Frontal cortex (tissue), 4 donors: ENCODE measurements at places on chromosomes 3 and 15. TPM values are rescaled to one million over a fixed set of nuclear protein-coding genes. Genes with fewer than 3 reads are reported as not detected.

Gene IGF1R
- total RNA-seq, result 28.1 TPM

Gene GNAT1
- total RNA-seq, result not detected

Gene ST3GAL6
- 18.3 TPM for total RNA-seq

Gene FEZF2
- 12.2 TPM for total RNA-seq

Gene NPAP1
- 0.41 TPM for total RNA-seq

Gene STX19
- total RNA-seq, result not detected

DNA sequence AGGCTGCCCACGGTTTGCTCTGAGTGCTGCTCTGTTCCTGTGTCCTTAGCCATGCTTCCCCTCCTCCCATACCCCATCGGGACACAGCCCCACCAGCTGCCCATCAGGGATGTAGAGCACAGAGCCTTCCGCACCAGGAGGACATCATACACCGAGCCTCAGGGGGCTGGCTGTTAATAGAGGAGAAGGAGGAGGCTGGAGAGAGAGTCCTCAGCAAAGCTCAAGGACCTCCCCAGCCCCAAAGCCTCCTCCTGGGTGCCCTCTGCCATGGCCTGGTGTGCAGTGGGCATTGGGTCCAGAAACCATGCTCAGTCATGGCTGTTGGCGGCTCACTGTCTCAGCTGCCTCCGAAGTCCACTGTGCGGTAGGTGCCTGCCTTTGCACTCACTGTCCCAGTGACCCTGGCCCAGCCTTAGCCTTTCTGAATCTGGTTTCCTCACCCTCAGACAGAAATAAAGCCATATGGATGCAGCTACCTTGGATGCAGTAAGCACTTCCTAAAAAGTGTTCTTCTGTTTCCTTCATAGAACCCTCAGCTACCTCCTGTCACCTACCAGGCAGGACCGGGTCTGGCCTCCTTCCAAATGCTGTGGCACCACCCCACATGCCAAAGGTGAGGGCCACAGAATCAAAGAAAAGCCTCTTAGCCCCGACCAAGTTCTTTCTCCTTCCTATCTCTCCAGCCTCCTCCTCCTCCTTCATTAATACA lies 53.9 kb downstream of the ACAD9 start:
- DNase-seq, result no peak

DNA sequence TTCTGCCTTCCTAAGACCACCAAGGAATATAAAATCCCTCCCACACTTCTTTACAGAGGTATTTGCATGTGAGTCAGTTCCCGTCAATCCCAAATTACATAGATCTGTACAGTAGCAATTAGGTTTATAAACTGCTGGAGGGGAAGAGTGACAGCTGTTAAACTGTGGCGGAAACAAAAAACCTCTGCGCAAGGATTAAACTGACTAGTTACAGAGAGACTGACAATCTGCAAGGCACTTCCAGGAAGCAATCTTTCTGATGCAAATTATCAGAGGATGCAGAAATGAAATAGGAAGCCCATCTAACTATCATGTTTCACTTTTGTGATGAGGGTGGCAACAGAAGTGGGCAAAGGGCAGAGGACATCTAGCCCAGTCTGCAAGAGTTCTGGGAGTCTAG lies 150.4 kb downstream of the RTP4 start:
- no peak for DNase-seq

DNA sequence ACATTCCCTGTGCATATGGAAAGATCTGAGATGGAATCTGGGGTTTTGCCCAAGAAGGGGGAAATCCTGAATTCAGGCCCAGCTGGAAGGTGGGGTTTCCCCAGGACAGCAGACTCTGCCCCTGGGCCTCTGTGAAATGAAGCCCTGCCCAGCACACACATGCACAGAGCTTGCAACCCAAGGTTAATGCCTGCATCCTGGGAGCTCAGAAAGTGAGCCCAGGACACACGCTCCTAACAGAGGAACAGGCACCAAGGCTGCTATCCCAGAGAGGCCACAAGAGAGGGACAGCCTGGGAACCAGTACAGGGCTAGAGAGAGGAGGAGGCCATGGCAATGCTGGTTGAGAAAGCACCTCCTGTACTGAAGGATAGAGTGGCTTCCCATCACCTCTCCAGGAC lies 16.1 kb downstream of the SEMA5B start:
- DNase-seq, result no peak

GRCh38 chr15:50028326-50028725 lies 90.7 kb downstream of the ATP8B4 start:
- DNase-seq, result no peak

DNA sequence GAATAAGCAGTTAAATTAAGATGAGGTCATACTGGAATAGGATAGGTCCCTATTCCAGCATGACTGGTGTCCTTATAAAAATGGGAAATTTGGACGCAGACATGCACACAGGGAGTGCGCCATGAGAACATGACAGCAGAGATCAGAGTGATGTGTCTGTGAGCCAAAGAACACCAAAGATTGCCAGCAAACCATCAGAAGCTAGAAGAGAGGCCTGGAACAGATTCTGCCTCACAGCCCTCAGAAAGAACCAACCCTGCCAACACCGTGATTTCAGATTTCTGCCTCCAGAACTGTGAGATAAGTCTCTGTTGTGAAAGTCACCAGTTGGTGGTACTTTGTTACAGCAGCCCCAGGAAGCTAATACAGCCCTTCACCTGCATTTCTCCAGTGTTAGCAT lies 34.7 kb downstream of the EPHB1 start:
- no peak for DNase-seq
